H7 (cell line): ENCODE measurements at places on chromosomes 7 and 10. TPM values are rescaled to one million over a fixed set of nuclear protein-coding genes. Genes with fewer than 3 reads are reported as not detected.

DNA sequence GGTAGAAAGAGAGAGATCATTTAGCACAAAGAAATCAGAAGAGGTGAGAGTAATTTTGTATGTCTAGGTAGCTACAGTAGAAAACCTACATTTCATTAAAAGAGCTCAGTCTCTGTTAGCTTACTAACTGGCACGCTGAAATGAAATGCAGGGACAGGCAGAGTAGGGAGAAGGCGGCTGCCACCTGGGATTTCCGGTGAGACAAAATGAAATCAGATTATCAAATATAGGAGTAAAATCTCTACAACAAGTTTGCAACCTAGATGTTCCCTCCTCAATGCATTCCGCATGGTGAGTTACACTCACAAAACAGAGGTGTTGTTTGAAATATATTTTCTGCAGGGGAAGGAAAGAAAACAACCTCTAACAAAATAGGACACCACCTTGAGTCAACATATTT, 55.9 kb downstream of the VOPP1 start:
- no peak for DNase-seq

- DNase-seq: no peak
Measured at GRCh38 chr10:13977861-13978532, 352.7 kb downstream of the FRMD4A start.

PTPRZ1 gene
- total RNA-seq: 49.9 and 78.1 TPM in 2 replicates

DNA sequence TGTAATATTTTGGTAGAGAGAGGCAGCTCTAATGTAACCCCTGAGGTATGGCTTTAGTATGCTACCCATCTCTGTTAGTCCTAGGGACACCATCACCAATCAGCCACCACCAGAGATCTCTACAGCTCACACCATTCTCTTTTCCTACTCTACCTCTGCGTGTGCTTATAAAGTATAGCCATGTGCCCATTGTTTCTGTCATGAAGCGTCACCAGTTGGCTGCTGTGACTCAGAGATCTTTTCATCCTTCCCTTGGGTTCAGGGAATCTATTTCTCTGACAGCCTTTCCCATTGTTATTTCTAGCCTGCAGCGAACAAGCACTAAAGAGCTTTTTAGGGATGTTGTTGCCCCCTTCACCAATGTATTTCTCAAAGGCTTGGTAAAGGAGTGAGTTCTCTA, 103.3 kb downstream of the TPST1 start:
- DNase-seq: no peak

- DNase-seq: no peak
Measured at GRCh38 chr7:158067931-158068482, 519.6 kb downstream of the PTPRN2 start.

DNA sequence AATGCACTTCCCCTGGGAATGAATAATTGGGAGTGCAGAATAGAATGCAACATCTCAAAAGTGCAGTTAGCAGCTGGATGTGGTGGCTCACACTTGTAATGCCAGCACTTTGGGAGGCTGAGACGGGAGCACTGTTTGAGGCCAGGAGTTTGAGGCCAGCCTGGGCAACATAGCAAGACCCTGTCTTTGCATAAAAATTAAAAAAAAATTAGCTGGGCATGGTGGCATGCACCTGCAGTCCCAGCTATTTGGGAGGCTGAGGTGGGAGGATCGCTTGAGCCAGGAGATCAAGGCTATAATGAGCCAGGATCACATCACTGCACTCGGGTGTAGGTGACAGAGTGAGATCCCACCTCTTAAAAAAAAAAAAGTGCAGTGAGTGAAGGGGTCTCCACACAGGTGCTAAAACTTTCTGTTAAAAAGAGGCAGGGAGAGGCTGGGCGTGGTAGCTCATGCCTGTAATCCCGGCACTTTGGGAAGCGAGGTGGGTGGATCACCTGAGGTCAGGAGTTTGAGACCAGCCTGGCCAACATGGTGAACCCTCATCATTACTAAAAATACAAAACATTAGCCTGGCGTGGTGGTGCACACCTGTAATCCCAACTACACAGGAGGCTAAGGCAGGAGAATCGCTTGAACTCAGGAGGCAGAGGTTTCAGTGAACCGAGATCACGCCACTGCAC, 13.5 kb upstream of the ZMIZ1 start:
- DNase-seq: no peak

GRCh38 chr7:15555381-15555859, 6.4 kb downstream of the AGMO start:
- no peak for DNase-seq

C10orf67 gene
- total RNA-seq: not detected in 2 replicates

IL2RA gene
- not detected in 2 replicates for total RNA-seq

EGR2 gene
- 0.14 and 0.96 TPM in 2 replicates for total RNA-seq

- no peak for DNase-seq
Measured at GRCh38 chr10:123479640-123480039, 186.5 kb upstream of the GPR26 start.

DNA sequence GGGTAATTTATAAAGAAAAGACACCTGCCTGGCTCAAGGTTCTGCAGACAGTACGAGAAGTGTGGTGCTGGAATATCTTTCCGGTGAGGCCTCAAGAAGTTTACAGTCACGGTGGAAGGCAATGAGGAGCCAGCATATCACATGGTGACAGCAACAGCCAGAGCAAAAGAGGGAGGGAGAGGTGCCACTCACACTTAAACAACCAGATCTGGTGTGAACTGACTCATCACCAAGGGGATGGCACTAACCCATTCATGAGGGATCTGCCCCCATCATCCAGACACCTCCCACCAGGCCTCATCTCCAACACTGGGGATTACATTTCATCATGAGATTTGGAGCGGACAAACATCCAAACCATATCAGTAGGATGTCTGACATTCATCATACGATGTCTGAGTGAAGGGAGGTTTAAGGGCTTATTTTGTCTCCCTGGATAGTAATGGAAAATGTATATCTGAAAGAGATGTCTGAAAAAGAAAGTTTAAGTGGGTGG, 23.5 kb upstream of the KBTBD2 start:
- no peak for DNase-seq

DNA sequence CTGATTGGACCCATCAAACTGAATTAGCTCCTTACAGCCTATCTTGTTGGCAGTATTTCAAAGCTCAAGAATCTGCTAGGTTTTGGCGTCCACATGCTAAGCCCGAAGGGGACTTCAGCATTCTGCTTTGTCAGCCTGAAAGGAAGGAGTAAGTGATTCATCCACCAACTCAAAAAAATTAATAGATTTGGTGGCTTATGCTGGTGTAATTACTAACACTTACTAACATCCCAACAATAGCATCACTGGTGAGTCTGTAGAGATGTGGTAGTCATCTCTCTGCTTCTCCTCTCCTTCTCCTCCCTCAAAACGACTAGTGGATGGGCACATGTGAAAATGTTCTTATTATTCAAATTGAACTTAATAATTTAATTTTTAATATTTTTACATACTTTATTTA, 53.8 kb upstream of the EGR2 start:
- DNase-seq: no peak
